ENCODE measurements at places on chromosomes 3 and 15. TPM values are rescaled to one million over a fixed set of nuclear protein-coding genes. Genes with fewer than 3 reads are reported as not detected.

DNA sequence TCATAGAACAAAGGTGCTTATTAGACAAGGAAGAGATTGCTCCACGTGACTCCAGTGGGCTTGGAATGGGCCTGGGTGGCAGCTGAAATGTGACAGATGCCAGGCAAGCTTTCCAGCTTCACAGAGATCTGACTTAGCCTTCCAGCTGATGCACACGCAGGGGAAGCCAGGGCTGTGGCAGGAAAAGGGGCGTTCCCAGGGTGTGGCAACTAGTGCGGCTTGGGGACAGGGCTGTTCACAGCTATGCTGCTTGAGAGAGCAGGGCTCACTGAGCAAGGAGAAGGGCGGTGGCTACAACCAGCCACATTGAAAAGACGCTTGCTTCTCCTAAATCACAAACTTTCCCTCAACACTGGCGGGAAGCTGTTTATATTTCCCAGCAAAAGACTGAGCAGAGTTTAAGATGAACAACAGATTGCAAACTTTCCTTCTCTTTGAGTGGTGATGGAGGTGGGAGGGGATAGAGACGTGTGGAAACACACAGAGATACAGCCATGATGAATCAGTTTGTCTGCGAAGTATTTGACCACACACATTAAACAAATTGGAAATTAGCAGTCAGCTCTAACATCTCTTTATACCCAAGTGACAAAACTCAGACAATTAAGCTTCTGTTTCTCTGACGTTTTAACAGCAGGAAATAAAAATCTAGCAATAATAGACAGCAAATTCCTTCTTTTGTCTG is 127.5 kb downstream of the BDH1 start:
- DNase-seq = no peak

- DNase-seq = no peak
These were observed 115.6 kb downstream of the RFX7 start for GRCh38 chr15:56128081-56128480.

DNA sequence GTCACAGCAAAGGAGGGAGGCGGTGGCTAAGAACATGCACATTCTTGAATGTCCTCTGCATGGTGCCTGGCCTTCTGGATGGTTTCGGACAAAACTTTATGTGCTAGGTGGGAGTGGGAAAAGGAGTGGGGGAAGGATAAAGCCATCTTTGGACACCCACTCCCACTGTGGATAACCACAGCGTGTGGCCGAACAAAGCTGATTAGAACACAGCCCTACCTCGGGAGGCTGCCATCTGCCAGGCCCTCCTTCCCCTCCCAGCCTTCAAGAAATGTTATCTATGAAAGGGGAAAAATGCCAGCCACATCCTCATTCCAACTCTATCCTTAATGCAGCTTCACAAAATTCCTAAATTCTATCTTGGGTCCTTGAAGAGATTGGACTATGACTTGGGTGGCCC is 18.8 kb downstream of the AMOTL2 start:
- no peak for DNase-seq

MTHFS gene
- 12.1 TPM for total RNA-seq
